CD4-positive, alpha-beta T cell treated with Interferon gamma for 1 hour (primary cell): ENCODE measurements at places on chromosomes 4 and X.

GRCh38 chr4:48635310-48635709 lies 144.8 kb downstream of the FRYL start:
- DNase-seq, result no peak

DNA sequence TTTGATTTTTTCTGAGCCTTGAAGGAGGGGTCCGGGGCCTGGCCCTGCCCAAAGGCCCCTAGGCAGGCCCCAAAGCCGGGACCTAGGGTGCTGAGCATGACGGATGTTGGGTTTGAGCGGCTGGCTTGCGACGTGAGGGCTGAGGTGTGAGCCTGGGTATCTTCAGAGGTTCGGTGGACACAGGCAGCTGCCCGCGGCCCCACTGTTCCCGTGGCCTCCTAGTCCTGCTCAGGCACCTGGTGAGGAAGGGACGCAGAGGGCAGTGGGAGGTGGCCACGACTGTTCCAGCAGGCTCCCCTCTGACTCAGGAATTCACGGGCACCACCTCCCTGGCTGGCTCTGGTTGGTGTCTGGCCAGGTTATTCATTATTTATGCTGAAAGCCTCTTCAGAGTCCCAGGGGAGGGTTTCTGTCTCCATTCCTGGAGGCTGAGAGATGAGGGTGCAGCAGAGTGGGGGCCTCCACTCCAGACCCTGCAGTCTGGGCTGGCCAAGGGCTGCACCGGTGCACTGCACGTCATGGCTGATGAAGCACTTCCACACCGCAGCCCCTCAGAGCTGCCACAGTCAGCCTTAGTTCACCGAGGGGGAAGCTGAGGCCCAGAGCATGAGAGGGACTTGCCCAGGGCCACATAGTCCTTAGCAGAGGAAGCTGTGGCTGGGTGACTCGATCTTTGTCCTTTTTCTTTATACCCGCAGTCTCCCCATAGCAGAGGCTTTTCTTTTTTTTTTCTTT lies 2.2 kb downstream of the MSANTD1 start:
- DNase-seq, result no peak

DNA sequence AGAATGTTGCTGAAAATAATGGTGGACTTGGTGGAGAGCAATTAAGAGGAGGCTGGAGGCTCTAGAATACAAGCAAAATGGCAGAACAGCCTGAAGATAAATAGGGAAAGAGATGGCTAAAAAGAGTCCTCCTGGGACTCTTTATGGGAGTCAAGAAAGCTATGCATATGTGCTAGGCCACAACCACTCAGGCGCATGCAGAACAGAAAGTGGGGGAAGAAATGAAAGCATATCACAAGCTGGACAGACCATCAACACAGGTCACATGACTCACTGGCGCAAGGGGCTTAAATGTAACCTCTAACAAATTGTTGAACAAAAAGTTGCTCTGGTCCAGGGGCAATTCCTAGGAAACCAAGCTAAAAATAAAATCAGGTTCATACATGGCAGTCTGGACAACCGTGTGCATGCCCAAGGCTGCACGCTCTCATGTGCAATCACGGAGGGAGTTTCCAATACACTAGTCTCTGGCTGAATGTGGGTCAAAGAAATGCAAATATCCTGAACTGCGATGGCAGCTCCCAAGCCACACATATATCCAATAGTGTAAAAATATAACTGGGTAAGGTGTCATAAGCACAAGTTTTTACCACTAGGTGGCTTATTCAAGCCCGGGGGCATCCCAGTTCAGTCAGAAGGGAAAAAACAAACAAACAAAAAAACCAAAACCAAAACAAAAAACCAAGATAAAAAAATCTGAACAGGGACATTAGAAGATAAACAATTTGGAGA lies 45.4 kb downstream of the ZNF711 start:
- DNase-seq, result no peak

DNA sequence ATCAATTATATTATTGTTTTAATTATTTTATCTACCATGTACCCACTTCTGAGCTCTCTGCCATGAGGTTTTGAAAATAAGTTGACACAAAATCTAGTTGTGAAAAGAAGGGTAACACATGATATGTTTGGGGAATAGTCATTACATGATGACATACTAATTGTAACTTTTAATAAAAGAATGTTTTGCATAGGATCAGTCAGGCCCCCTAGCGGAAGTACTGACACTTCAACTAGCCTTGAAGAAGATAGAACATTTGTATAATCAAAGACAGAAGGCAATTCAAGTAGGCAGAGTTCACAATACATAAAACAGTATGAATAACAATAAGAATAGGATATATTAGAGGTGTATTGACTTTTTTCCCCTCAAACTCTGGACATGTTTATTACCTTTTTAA lies 1191.0 kb upstream of the AGA start:
- DNase-seq, result no peak

DNA sequence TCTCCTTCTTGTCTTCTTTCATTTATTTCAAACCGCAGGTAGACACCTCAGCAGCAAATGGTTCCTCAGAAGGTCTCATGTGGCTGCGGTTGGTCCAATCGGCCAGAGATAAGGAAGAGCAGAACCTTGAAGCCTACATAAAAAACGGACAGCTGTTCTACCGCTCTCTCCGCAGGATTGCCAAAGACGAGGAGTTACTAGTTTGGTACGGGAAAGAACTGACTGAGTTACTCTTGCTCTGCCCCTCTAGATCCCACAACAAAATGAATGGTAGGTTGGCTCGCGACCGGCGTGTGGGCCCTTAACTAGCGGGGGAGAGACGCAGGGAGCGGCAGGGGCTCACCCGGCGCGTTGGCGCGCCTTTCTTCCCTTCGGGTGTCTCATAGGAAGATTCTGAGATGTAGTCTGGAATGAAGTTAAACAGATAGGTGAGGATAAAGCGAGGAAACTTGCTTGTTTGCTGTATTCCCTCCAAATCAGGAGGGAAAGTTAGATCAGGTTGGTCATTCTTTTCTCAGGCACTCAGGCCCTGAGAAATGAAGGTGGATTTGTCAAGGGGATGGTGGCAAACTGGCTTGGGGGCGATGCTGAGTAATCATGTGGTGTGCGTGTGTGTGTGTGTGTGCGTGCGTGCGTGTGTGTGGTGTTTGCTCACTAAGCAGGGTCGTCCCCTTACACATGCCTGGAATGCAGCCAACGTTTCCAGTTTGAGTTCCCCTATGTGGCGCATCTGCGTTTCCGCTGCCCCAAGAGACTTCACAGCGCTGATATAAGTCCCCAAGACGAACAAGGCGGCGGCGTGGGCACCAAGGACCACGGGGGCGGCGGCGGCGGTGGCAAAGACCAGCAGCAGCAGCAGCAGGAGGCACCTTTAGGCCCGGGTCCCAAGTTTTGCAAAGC lies 4.2 kb downstream of the PRDM8 start:
- DNase-seq, result peak; percentile 60

DNA sequence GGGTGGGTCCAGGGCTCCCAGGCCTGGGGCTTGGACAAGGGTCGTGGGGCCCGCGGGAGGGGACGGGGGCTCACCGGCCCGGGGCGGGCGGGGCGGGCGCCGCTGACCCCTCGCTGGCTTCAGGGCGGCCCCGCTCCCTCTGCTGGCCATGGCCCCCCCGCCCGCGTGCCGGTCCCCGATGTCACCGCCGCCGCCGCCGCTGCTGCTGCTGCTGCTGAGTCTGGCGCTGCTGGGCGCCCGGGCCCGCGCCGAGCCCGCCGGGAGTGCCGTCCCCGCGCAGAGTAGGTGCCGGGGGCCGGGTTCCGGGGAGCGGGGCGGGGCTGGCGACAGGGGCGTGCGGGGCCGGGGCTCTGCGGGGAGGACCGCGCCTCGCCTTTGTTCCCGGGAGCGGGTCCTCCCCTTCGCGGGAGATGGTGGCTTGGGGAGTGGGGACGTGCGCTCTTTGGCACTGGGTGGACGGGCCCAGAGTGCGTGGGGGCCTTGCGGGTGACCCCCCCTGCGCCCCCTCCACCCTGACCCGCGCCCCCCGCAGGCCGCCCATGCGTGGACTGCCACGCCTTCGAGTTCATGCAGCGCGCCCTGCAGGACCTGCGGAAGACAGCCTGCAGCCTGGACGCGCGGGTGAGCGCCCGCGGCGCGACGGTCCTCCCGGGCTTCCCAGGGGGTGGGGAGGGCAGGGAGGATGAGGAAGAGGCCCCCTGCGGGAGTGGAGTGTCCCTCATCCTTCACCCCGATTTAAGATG lies 16.8 kb upstream of the NAT8L start:
- peak; percentile 24 for DNase-seq

GRCh38 chr4:106362086-106362825 lies 6.3 kb downstream of the GIMD1 start:
- no peak for DNase-seq

DNA sequence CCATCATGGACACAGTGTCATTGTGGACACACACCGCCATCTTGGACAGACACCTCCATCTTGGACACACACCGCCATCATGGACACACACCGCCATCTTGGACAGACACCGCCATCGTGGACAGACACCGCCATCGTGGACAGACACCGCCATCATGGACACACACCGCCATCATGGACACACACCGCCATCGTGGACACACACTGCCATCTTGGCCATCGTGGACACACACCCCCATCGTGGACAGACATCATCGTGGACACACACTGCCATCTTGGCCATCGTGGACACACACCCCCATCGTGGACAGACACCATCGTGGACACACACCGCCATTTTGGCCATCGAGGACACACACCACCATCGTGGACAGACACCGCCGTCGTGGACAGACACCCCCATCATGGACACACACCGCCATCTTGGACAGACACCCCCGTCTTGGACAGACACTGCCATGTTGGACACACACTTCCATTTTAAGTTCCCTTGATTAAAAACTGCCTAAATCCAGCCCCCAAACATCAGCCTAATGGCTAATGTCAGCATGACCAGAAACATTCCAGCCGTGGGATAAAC lies 9.1 kb downstream of the ASMTL start:
- DNase-seq, result no peak

GRCh38 chr4:128286474-128287058 lies 1.0 kb downstream of the PGRMC2 start:
- DNase-seq, result peak; percentile 1

DNA sequence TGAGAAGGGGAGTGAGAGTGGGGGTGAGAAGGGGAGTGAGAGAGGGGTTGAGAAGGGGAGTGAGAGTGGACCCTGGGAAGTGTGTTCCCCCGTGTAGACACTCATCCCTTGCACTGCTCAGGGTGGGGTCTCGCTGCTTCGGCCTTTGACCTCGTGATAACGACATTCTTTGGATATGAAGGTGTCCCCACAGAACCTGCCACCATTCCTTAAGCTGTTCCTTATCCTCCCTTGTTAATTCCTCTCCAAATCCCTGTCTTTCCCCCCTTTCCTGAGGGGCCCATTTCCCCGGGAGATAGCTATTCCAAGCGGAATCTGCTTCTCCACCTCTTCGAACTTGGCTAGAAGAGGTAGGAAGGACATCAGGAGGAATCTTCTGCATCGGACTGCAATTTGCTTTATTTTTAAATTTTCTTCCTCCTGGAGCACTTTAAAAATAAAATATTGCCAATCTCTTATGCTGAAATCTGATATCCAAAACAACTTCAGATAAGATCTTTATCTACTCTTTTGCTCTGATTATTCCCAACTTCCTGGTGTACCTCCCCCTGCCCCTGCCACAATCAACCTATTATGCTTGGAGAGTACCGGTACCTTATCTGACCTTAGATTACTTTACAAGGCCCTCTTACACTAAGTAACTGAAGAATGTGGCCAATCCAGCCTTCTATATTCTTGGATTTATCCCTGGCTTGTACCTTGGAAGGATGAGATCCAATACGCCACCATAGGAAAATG lies 15.6 kb downstream of the TRIML1 start:
- no peak for DNase-seq

GRCh38 chrX:9681011-9681410 lies 84.6 kb downstream of the GPR143 start:
- no peak for DNase-seq

DNA sequence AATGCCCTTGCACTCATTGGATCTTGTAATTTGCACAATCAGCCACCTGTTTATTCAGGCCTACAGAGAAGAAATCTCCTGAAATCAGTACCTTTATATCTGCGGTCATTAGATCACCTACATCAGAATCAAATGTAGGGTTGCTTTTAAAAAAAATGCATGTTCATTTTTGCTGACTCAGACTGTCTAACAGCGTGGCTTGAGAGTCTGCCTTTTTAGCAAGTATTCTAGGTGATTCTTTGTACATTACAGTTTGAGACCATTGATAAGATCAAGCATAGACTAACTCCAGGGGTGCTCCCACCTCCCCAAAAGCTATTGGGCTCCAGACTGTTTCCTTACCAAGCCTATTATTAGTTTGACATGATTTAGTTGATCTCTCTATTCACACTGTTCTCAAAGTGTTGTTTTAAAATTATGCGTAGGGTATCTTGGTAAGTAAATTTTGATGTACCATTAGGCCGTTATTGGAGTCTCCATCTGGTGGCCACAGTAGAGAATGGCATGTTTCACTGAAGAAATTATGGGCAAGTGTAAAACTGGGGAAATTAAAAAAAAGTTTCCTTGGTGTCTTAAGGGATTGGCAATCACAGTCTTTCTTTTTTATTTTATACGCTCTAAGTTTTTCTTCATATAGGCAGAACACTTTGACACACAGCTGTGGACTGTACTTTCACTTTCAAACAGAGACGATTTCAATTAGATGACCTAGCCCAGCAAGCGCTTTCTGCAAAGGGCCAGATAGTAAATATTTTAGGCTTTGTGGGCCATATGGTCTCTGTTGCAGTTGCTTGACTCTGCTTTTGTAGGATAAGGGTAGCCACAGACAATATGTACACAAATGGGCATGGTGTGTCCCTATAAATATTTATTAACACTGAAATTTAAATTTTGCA lies 33.7 kb upstream of the MSL3 start:
- no peak for DNase-seq

- DNase-seq, result no peak
Observed at GRCh38 chrX:28398342-28398741, 188.9 kb upstream of the IL1RAPL1 start.

- no peak for DNase-seq
Observed at GRCh38 chr4:59698041-59698440, 1502.1 kb upstream of the ADGRL3 start.

DNA sequence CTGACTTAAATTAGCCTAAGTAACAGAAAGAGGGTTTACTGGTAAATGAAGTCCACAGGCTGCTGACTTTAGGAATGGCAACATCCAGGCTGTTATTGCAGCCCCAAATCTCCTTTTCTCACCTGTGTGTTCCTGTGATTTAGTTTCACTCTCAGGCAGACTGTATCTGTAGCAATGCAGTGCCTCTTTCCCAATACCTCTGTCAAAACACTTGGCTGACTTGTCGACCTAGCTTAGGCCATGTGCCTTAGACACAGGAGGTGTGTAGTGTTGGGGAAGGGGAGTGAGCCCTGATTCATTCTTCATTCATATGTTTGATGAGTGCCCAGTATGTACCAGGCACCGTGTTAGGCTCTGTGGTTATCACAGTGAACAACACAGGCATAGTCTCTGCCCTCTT lies 46.9 kb downstream of the JADE3 start:
- DNase-seq, result no peak

GRCh38 chr4:2259541-2260343 lies 2.2 kb downstream of the MXD4 start:
- peak; percentile 0 for DNase-seq
